ENCODE measurements at places on chromosomes 4 and X.
A peak's percentile ranks its signal among the peaks of the same experiment; 100 is the strongest.

DNA sequence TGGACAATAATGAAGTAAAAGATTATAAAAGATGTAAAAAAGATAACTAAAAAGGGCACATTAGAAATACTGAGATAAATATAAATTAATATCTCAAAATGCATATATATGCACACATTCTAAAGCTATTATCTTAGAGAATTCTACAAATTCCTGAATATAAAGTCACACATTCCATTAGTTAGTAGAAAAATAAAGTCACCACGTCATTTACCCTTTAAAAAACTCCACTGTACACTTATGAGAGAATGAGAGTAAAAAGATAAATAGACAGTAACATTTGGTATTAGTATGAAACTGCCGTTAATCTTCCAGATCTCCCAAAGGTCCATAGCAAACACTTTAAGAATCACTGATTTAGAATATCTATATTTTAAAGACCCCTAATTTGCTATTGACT lies 67.2 kb upstream of the IL15 start:
- no peak for DNase-seq

- DNase-seq: no peak
These were observed 98.7 kb upstream of the DDIT4L start for GRCh38 chr4:100288811-100289529.

DNA sequence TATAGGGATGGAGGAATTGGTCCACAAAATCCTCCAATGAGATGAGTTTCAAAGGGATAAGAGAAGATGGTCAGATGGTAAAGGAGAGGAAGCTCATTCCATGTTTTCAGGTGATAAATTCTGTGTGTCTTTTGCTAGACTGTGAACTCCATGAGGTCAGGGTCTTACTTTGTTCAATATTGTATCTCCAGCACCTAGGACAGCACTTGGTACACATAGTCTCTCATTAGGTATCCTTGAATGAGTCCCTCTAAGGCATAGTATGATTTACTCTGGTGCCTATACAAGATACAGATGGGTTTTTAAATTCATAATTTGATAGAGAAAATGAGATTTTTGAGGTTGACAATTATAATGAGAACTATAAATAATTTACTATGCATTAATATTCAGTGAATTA lies 184.3 kb upstream of the BMP3 start:
- DNase-seq: no peak

DNA sequence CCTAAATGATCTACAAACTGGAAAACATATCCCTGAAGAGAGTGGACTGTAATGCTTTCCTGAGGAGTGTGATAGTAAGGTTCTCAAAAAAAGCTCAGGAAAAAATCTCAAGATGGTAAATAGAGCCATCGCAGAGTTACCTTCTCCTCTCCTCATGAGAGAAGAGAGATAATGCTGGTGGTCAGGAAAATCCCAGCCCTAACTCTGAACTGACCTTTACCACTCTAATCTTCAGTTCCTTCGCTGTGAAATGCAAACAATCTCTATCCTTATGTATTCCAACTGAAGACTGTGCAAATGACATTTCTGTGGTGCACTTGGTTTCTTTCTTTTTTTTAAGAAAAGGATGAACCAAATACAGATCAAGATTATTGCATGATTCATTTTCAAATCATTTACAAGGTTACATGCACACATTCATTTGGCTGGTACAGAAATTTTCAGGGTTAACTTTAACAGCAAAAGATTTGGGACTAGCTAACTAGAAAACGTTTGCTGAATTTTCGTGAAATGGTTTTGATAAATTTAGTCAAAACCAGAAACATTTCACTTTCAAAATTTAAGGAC lies 8.3 kb downstream of the PPM1K start:
- no peak for DNase-seq

GRCh38 chrX:102345916-102346315 lies 93.9 kb downstream of the NXF2B start:
- no peak for DNase-seq

GRCh38 chrX:30060718-30061117 lies 154.6 kb upstream of the MAGEB2 start:
- DNase-seq: no peak

DNA sequence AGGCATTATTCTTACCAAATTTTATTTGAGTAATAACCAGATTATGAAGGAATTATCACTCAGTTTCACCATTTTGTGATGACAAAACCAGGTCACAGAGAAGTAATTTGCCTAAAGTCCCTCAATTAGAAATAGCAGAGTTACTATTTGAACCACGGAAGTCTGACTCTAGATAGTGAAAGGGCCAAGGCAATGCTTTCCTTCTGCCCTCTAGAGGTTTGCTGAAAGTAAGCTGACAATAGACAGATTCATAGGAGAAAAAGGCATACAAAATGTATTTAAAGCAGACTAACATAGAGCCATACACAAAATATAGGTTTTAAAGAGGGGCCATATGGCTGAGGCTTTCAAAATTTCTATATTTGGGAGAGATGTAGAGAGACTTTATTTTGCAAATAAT lies 43.1 kb downstream of the CXXC4 start:
- DNase-seq: peak; percentile 35

DNA sequence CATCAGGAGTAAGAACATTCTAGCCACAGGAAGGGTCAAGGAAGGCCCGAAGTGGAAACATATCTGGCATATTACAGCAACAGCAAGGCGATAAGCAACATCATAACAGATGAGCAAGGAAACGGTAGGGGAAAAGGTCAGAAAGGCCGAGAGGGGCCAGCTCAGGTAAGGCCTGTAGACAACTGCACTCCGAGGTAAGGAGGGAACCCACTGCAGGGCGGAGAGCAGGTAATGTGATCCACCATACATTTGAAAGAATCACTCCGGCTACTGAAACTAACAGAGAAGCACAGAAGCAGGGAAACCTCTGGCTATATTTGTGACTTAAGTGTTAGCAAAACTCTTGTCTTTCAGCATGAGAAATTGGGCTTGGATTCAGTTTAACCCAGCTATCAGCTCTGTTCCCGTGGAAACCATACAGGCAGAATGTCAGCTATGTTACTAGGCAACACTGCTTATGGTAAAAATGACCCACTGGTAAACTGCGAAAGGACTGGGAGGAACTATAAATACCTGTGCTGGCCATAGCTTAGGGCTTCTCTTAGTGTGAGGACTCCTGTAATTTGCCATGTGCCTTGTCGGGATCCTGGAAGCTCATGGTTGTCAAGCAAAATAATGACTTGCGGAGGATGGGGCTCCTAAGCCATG lies 31.0 kb downstream of the FRYL start:
- no peak for DNase-seq

DNA sequence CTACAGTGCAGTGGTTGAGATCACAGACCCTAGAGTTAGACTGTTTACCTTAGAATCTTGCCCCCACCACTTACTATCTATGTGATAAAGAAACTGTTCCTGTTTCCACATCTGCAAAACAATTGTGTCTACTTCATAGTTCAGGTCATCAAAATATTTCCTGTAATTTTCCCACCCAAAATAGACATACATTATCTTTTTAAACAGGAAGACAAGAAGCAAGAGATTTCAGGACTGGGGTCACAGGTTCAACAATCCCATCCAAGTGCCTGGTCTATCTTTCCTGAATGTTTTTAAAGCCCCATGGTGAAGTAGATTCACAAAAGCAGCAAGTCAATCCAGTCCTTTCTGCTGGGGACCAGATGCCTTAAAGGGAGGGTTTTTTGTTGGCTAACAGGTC lies 41.8 kb upstream of the CT47C1 start:
- DNase-seq: no peak

- DNase-seq: peak; percentile 74
These were observed 136.6 kb downstream of the AFF1 start for GRCh38 chr4:87071401-87071800.

DNA sequence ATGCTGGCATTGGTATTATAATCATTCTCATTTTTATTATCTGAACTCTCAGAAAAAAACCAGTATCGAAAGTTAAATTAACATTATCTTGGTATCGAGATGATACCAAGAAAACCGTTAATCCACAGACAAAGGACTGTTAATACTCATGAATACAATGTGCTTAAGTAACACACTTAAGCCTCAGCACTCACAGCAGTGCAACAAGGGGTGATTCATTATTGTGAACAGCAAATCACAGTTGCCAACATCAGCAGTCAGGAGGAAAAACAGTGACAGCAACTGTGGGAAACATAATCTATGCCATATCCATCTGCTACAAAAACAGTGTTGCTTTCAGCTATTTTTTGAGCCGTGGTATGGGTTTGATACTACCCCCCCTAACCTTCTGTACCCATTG lies 210.9 kb upstream of the ATOH1 start:
- DNase-seq: peak; percentile 65

GRCh38 chr4:54229631-54230483 lies 764 bp downstream of the PDGFRA start:
- DNase-seq: no peak

GRCh38 chr4:156798438-156798837 lies 173.2 kb downstream of the PDGFC start:
- DNase-seq: no peak

DNA sequence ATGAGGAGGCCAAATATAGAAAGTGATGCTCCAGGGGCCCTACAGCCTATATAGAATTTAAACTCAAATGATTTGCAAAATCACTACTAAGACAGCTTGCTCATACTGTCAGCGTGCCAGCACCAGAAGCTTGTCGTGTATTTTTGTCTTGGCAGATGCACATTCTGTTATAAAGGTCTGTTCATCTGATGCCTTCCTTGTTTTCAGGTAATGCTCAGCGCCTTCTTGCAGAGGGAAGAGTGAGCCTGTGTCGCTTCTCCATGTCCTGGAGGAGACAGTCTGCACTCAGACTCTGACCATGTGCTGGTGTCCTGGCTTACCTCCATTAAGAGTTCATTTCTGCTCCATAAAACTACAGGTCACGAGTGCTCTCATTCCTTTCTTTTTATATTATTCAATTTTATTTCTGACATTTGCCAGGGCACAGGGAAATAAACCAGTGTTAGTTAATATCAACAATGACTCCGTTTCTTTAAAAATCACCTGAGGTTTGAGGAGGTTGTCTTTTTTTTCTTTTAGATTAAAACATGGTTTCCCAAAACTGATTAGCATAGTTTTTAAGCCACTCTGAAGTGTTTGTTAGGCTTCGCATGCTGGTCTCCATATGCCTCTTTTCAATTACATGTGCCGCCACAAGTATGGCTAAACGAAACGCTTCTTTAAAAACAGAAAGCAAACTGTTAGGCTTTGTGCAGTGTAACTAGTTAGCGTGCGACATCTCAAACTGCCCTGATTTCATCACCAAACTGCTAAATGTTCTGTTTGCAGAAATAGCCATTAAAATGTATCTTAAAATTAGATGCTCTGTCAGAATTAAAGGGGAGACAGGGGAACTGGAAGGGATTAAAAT lies 215.2 kb upstream of the GK2 start:
- peak; percentile 78 for DNase-seq

DNA sequence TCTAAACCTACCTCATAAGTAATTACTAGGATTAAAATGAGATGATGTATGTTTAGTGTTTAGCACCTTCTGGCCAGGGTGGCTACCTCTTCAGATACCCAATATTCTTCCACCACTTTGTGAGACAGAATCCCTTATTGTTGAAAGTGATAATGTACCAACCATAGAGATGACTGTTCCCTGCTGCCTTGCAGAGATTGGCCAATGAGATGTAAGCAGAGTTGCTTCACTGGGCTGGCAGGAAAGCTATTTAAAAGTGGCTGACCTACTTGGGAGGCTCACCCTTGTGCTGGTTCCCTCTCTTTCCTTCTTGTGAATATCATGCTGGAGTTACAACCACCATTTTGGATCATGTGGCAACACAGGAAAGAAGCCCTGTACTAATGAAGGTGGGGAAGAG lies 58.9 kb downstream of the TMEM154 start:
- DNase-seq: no peak

- no peak for DNase-seq
These were observed 93.3 kb downstream of the NAA11 start for GRCh38 chr4:79232540-79232939.

DNA sequence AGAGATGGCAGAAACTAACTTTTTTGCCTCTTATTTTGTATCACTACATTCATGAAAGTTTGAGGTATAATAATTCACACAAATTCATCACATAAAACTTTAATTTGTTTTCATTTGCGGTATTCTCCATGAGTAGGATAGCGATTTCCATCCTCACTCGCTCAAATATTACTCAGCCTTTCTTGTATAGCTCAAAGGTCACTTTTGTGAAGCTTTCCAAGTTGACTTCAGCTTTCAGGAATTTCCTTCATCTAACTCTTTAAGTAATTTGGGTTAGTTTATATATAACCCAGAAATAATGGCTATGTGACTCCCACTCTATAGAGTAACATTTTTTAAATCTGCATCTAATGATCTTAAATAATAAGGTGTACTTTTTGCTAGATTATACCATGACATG lies 314.4 kb downstream of the IL1RAPL1 start:
- DNase-seq: no peak

DNA sequence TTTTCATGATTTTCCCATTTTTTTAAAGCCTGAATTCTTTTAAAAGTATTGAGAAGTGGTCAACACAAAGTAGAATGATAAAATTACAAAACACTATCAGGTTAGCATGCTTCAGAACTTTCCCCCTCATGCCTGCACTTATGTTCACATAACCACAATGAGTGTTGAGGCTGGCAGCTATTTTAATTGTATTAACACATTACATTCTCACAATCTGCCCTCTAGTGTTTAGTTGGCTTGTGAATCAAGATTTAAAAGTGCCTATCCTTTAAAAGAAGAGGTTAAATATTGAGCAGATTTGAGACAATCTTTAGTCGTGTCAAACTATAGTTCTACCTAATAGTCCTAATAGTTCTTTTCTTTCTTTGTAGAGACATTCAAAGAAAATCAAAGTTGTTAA lies 93.6 kb upstream of the NAP1L5 start:
- DNase-seq: no peak

DNA sequence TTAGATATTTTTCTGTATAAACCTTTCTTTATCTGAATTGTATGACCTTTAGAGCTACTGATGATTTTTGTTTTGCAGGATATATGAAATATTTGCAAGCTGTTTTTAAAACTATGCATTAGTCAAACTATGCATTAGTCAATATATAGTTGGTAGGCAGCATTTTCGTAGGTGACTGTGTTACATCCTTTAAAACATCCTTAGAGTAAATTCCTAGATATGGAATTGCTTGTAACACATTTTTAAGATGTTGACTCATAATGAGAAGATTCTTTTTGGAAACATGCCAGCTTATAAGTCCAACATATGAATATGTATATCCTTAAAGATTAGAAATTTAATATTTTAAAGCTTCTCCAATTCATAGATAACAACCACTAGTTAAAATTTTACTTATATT lies 1768.5 kb downstream of the PCDH7 start:
- no peak for DNase-seq

- no peak for DNase-seq
These were observed 189.9 kb downstream of the INPP4B start for GRCh38 chr4:142656178-142656577.

DNA sequence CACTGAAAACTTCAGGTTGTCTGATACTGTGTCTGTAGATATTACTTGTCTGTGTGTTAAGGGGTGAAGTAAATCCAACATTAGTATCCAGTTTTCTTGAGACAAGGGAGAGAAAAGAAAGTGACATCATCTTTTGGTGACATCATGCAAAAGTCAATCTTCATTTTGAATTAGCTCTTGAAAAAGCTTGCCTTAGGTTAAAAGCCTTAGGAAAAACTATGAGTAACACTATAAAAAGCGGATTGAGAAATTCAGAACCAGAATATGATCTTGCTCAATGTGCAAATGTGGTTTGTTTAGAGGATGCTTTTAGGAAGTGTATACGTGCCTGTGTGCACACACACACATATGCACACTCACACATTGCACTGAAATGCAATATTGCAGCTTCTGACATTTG lies 345.8 kb upstream of the CASK start:
- no peak for DNase-seq
